ENCODE measurements at places on chromosomes 6 and 20.
A peak's percentile ranks its signal among the peaks of the same experiment; 100 is the strongest.

DNA sequence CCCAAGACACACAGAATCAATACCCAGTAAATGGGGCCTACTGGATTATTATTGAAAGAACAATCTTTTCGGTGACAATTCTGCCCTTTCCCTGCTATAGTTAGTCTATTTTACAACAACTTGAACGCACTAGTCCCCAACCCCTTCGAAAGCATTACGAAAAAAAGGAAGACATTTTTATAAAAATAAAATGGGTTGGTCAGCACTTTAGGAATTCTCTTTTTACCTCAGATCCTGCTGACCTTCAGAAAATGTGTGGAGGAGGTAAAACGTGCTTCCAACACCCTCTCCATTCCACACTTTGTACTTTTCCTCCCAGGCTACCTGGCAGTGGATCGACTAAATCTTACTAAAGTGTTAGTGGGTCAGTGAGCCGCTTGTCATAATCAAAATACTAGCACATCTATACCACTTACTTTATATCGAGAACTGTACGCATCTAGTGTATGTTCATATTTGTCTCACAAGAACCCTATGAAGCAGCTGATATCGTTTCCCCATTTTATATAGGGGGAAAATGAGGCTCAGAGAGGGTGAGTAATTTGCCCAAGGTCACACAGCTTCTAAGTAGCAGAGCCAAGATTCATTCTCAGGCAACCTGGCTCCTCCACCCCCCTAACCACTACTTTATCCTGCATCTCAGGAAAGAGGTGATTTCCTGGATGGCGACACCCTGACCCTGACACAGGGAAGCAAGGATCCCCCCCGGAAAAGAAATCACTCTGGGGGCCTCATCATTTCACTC, 10.6 kb downstream of the NFATC2 start:
- no peak for DNase-seq

- peak; percentile 48 for DNase-seq
These were observed 99.8 kb upstream of the FOXA2 start for GRCh38 chr20:22684072-22684762.

DNA sequence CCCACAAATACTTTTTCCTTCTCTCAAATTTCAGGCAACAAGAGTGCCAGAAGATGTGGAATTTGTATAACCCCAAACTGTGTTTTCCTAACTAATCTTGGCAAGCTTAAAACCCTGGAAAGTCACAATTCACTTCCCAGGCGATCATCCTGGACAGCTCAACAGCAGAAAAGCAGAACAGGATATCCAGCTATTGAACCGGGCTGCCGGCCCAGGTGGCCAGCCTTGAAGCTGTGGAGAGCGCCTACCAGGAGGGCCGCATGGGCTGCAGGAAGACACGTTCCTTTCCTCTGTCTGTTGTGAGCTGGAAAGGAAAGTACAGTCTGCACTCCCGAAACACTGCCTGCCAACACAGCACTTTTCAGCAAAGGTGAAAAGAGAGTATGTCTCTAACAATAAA, 719.7 kb upstream of the MARCKS start:
- no peak for DNase-seq

DNA sequence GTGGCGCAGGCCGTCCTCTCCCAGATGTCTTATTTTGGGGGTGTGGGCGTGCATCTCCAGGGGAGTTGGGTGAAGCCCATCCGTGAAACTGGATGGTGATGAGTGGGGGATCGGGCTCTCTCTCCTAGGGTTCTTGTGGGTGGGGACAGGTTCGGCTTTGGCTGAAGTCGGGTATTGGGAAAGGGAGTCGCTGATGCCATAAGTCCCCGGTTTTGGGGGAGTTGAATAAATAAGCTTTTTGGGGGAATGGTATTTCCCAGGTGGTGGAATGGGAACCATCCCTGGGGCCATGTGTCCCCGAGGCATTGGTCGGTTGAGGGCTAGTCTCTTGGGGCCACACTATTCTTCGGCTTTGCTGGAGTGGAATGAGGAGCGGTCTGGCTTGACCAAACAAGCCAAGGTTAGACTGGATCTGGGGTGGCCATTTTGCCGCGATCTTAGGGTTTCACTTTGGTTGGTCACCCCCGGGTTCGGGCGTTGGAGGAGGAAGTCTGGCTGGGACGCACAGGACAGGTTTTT, 481 bp downstream of the ZNF133 start:
- DNase-seq = peak; percentile 3

DNA sequence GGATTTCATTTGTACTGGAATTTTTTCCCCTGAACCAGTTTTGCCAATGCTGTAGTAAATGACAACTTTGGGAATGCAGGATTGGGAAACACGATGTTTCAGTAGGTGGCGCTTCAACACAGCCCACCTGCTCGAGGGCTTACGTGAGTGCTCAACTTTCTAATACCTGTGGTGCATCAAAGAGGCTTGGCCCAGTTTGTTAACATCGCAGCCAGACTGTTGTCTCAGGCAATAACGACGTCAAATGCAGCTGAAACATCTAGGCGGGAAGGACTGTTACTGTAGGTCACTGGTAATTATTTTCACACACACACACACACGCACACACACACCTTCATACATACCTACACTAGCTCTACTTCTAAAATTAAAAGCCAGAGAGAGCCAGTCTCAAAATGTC, 815.5 kb upstream of the SLC35B3 start:
- no peak for DNase-seq

GRCh38 chr6:103750603-103751002, 1109.1 kb downstream of the HACE1 start:
- no peak for DNase-seq

DNA sequence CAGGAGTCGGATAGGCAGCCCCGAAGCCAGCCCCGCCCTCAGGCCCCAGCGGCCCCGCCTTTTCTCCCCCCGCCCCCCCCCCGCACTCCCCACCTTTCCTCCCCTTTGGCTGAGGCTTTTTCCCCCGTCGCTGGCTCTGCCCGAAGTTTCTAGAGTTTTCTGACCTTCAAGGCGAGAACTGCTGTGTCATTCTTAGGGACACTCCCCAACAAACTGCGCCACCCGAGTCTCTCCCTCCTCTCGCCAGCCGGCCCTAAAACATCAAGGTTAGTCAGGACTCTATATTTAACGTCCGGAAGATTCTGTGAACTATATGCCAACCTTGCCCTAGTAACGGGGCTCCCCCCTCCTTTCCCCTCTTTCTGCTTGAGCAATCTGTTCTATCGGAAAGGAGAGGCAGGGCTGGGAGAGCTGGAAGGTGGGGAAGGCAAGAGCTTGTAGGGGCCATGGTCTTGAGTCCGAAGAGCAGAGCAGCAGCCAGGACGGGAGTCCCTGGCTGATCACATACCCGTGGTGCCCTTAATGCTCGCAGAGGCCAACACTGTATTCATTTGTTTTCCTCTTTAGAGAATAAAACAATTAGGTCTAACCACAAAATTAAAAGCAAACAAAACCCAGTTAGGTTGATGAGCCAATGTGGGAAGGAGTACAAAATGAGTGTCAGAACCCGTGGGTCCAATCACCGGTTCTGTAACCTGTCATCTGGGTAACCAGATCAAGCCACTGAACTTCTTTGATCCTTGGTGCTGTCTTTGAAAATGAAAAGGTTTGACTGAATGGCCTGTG, 5.3 kb upstream of the HSPA1B start:
- DNase-seq = peak; percentile 70

DNA sequence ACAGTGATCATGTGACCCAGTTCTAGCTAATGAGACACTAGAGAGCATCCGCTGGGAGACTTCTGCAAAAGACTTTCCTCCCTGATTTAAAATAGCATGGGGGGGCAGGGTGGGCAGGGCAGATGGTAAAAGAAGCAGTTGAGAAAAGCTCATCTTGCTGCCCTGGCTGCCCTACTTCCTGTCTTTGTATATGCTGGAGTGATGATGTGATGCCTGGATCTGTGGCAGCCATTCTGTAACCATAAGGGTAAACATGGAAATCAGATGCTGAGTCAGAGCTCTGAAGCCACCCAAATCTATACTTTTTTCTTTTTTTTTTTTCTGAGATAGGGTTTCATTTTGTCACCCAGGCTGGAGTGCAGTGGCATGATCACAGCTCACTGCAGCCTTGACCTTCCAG, 25.4 kb downstream of the ZFP64 start:
- DNase-seq = no peak

GRCh38 chr6:17267566-17267965, 13.6 kb upstream of the RBM24 start:
- no peak for DNase-seq

DNA sequence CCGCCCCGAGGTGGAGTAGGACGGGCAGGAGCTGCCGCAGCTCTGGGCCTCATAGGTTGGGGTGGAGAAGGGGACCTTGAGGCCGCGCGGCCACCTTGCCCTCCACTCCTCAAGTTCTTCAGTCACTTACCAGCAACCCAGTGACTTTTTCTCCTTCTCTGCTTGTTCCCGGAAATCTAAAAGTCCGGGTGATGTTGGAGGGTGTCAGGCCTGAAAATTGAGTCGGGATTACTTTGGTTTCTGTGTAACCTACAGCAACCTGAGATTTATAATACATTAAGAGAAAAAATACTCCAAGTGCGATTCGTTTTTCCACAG, 338 bp downstream of the RWDD1 start:
- DNase-seq = no peak

- no peak for DNase-seq
These were observed 98.1 kb downstream of the MAP3K7 start for GRCh38 chr6:90488816-90489215.

GRCh38 chr6:143936778-143937667, 71.0 kb downstream of the PLAGL1 start:
- DNase-seq = no peak

DNA sequence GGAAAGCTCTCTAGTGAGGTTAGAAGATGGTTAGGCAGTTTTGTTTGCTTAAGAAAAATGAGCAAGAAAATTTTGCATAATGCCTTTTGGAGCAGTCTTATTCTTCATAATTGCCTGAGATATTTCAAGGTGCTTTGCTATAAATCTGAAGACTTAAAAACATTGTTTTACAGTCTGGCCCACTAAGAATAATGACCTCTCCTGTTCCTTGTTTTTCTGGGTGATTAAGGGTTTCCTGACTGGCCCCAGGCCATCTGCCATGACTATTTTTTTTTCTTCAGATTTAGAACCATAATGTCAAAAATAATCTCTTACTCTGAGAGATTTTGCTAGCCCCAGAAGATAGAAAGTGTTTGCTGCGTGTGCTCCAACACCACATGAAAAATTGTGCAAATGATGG, 72.3 kb upstream of the CENPW start:
- DNase-seq = no peak

DNA sequence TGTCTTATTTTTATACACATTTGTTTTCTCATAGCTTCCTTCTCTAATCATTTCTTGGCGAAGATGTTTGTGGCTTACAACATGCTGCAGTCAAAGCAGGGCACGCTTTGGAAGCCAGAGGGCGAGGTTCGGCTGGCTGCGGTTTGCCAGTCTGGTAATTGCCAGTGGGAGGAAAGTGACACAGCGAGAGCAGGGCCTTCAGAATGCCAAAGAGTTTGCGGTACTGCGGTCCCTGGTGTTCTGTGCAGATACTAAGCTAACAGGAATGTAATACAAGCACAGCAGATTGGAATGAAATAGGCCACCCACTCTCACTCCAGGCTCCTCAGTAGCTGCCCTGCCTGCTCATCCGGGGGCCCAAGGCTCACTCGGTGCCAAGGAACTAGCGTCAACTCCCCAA, 58.7 kb upstream of the TGM3 start:
- no peak for DNase-seq

DNA sequence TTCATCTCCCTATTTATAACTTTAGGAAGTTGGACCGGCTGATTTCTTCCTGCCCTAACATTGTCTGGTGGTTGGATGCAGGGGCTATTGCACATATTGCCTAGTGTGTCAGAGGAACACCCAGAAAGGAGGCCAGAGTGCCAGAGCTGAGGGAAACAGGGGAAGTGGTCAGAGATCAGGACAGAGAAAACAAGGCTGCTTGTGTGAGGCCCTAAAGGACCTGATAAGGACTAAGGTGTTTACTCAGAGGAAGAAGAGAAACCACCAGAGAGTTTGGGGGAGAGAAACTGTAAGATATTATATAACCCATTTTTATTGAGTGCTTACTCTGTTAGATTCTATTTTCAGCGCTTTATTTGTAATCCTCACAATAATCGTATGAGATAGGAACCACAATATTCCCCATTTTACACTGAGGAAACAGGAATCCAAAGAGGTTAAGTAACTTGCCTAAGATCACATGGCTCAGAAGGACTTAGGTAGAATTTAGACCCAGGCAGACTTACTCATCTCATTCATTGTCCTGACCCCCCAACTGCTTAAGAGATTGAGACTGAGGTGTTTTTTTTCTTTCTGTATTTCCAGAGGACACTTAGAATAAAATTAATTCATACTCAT, 54.0 kb upstream of the REV3L start:
- DNase-seq = no peak

- DNase-seq = no peak
These were observed 61.8 kb downstream of the BTBD3 start for GRCh38 chr20:11979306-11979990.

DNA sequence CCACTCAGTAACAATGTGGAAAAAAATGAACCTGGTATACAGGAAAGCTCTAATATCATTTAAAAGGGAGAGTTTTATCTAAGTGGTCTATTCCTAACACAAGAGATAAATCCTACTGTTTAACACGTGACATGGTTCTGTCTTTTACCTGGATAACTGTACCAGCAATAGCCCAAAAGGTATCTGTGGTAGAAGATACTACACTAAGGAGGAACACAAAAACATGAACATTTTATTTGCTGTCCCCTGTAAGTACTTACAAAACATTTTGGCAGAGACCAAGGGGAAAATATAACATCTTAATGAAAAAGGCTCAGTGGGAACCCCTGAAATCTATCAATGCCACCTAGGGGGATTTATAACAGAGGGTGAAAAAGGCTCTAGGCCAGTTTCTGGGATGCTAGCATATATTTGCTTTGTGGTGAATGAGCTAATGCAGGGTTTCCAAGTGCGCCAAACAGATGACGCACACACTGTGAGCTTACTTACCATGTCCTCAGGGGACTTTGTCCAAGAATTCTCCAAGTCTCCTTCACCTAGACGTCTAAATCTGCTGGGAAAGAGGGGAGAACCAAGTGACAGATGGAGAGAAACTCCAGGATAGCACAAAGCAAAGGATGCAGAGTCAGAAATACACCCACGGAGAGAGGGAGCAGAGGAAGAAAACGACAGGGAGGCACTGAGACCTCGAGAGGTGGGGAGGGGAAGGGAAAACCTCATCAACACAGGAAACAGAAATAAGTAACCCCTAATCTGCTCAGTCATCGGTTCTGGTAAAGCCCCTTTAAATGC, 147.9 kb upstream of the PRND start:
- DNase-seq = no peak

- DNase-seq = peak; percentile 19
These were observed 50.2 kb downstream of the TMEM242 start for GRCh38 chr6:157272866-157273755.

- no peak for DNase-seq
These were observed 26.8 kb downstream of the DACT2 start for GRCh38 chr6:168292826-168293225.

All from stimulated activated CD4-positive, alpha-beta T cell treated with anti-CD3 and anti-CD28 coated beads, Interleukin-15, amount 100 ng/mL, for 24 hours (primary cell).